ENCODE measurements at places on chromosomes 11 and 22.

- DNase-seq: no peak
These were observed 76.4 kb downstream of the GGTLC2 start for GRCh38 chr22:22720724-22721261.

DNA sequence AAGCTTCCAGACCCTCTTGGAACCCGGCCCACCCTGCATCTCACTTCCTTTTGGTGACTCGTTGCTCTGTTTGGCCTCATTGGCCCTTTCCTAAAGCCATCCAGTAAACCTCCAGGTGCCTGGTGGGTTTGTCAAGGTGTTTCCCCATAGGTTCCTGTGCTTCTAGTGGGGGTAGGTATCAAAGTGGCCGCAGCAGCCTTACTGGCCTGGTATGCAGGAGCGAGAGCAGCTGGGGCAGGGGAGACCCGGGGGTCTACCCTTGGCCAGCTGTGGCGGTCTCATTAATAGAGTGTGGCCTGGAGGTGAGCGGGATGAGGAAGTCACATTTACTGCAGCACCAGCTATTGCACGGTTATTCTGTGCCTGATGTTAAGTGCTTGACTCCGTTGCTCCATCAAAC lies 4.1 kb downstream of the APOA4 start:
- no peak for DNase-seq

GRCh38 chr11:11505692-11506091 lies 116.1 kb downstream of the GALNT18 start:
- no peak for DNase-seq

DNA sequence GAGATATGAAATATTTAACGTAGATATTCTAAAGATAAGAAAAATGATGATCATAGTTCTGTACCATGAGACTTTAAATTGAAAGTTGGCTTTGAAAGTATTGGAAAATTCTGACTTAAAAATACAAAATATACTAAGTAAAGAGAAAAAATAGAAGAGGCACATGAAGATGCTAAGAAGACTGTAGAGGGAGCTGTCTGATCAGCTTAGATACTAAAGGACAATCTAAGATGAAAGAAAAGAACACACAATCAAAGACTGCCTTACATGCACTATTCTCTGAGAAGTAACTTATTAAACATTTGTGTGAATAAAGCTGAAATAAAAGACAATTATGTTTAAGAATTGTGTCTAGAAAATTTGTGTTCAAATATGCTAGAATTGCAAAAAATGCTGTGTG lies 55.1 kb downstream of the RBMXL2 start:
- no peak for DNase-seq

DNA sequence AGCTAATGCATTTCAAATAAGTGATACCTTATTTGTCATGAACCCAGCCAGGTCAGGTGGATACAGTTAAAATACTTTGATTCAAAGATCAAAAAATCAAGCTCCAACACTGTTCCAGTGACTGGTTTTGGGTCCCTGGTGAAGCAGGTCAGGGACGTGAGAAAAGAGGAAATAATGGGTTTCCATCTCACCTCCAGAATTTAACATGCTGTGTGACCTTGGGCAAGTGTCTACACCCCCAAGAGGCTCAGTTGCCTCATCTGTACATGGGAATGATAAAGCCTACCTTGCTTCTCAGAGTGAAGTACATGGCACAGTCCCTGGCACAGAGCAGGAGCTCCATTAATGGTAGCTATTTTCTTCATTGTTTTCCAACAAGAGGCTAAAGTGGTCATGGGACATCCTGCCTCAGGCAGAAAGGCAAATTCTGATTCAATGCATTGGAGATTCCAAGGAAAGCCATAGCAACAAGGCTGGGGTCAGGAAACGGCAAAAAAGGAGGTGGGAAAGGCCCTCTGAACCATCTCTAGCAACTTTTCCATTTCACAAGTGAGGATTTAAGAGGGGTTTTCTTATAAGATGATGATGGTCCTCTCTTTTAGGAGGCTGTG lies 108.5 kb downstream of the CSNK2A3 start:
- DNase-seq: no peak

- no peak for DNase-seq
These were observed 472.2 kb downstream of the SOX6 start for GRCh38 chr11:15884141-15884540.
